ENCODE measurements at places on chromosomes 6 and 20.

DNA sequence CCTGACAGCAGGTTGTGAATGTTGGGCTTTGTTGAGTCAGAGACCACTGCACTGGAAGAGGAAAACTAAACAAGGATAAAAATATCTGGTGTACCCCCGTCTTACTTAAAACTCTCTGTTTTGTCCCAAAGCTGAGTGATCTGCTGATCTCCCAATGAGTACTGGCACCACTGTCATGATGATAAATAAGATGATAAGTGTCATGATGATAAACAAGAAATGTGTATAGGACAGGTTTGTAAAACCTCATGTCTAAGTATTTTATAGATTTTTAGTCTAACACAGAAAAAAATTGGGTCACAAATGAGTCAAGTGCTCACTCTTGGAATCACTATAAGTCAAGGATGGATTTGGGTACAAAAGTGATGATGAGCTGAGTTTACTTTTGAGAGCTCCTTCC, 8.5 kb upstream of the SIM1 start:
- no peak for DNase-seq

GRCh38 chr20:54146672-54147071, 27.1 kb downstream of the CYP24A1 start:
- no peak for DNase-seq

DNA sequence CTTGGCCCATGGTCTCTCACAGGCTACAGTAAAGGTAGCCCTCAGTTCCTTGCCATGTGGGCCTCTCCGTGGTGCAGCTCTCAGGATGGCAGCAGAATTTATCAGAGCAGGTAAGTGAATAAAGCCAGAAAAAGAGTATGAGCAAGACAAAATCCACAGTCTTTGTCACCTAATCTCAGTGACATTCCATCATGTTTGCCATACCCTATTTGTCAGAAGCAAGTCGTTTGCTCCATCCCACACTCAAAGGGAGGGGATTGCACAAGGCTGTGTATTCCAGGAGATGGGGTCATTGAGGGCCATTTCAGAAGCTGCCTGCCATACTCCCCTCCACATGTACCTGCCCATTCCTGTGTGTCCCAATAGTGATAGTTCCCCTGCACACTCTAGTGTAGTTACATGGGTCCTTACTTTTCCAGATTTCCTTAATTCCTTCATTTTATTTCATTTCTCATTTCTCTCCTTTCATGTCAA, 24.2 kb downstream of the ISM1 start:
- no peak for DNase-seq

- DNase-seq = no peak
Measured at GRCh38 chr20:37566590-37567330, 39.1 kb upstream of the BLCAP start.

DNA sequence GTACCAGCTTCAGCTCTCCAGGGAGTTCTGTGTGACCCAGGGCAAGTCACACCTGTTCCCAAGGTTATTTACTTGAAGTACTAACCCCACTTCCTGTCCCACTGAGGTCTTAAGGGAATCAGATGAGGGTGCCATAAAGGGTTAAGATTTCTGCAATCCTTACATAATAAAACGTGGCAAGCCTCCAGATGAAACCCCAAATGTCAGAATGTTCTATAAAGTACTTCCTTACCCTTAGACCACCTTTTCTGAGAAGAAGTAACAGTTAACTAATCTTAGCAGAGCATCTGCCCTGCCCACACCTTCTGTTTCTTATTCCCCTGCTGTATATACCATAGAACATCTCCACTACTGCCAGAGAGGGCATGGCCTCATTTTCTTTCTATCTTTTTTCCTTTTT, 6.0 kb upstream of the AVP start:
- peak; percentile 34 for DNase-seq

DNA sequence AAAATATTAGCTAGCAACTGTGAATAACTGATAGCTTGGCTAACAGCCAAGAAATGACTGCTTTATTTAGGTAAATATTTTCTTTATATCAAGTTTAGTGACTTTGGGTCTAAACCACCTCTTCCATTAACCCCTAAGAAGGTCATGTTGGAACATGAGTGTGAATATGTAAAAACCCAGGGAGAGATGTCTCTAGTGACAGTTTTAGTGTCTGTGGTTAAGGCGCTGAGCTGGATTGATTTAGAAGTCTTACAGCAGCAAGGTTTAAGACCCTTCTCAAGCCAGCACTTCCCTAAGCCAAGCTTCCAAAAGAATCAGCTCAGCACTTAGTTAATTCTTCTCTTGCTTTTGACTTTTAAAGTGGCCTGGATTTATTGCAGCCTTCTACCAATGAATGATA, 11.4 kb upstream of the SIRT5 start:
- no peak for DNase-seq

DNA sequence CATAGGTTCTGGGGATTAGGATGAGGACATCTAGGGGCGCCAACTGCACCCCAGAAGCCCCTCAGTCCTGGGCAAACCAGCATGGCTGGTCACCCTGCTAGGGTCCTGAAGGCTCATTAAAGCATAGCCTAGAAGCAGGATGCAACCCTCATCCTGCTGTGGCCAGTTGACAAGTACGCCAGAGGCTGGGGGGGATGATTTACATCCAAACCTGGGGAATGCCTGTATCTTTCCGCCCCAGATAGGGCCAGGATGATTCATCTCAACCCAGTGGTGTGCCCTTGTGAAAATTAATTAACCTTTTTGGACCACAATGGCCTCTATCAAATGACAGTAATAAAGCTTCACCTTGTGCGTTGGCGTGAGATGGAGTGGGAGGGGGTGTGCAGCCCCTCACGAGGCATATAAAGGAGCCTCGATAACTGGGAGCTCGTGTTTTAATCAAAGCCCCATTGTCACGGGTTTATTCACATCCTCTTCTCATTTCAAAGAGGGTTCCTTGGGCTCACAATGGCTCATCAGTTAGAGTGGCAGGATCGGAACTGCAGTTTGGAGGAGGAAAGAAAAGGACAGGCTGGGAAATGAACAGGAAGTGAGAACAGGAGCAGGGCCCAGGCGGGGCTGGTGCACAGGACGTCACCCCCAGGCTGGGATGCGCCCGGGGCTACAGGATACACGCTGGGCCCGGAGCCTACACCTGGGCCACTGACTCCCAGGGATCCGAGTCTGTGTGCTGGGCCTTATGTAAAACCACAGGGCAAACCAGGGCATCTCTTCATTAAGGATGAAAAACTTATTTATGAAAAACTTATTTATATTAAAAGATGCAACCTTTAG, 121.8 kb upstream of the PHACTR3 start:
- DNase-seq = no peak

DNA sequence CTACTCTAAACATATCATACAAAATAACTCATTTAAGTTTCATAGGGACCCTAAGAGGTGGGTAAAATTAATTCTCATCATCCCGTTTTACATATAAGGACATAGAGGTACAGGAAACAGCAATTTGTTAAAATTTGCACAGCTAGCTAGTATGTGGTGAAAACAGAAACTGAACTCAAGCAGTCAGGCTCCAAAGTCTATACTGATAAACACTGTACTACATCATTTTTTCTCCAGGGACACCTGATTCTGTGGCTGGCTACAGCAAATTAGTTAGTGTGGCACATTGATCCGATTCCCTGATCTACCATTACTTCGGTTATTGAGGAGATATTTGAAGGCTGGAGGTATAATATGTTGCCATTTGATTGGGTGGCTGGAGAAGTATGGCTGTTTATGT, 36.2 kb upstream of the E2F3 start:
- DNase-seq = no peak

- no peak for DNase-seq
Measured at GRCh38 chr20:39954621-39955020, 734.4 kb downstream of the MAFB start.

DNA sequence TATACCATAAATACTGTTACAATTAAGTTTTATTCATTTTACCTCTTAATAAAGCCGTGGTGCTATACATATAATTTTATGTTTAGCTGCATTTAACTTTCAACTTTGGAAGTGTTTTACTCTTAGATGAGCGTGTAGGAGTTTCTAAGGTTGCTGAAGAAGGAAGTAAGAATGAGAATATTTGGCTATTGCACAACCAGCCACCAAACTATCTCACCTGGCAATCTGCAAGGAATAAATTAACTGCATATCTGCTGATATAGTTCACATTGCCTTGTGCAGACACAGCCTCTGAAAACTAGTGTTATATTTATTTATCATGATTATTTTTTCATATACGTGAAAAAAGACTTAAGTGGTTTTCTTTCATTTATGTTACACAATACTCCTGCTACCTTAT, 230.4 kb downstream of the PLCB1 start:
- no peak for DNase-seq

DNA sequence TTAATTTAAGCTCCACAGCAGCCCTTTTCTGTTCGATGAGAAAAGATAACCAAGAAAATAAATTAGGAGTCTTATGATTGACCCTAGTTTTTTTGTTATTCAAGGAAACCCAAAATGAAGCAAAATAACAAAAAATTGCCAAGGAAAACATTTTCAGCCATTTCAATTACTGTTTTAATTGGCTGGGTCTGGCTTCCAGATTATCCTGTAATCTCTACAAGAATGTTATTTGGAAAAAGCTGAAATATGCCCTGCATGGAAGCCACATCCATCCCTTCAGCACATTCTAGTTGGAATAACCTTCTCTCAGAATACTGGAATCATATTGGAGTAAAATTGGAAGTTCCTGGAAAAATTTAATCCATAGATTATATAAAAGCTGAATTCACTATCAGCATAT, 191.1 kb upstream of the CCN2 start:
- no peak for DNase-seq

GRCh38 chr20:10040070-10040975, 5.5 kb downstream of the ANKEF1 start:
- no peak for DNase-seq

GRCh38 chr6:153538491-153538890, 407.4 kb upstream of the RGS17 start:
- no peak for DNase-seq

- peak; percentile 65 for DNase-seq
Measured at GRCh38 chr6:157461000-157461915, 80.3 kb downstream of the ZDHHC14 start.

GRCh38 chr20:32019156-32019510, 8.9 kb downstream of the CCM2L start:
- no peak for DNase-seq

- no peak for DNase-seq
Measured at GRCh38 chr6:11968241-11968806, 43.8 kb upstream of the HIVEP1 start.

DNA sequence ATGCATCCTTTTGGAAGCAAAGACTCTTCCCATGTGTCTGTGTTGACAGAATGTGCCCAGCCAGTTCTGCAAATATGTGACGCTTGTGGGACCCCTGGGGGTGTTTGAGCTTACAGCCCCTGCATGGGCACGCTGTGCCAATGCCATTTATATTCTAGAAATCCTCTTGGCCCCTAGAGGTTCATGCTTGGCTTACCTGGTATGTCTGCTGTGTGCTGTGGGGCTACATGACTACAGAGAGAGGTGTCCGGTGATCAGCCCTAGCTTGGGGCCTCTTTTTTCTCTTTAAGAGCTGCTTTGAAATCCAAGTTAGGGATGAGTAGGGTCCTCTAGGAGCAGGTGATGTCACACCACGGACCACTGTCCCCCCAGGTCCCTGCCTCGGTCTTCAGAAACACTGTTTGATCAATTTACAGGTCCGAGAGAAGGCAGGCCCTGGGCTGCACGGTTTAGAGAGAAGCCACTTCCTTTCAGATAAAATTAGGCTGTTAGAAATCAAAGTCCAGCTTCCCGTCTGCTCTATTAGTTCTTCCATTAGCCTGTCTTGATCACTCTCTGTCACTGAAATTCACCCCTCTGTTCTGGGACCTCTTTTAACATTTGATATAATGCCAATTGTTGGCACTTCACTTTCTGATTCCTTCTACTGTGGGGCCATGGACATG, 26.5 kb downstream of the BCAS4 start:
- DNase-seq = no peak

DNA sequence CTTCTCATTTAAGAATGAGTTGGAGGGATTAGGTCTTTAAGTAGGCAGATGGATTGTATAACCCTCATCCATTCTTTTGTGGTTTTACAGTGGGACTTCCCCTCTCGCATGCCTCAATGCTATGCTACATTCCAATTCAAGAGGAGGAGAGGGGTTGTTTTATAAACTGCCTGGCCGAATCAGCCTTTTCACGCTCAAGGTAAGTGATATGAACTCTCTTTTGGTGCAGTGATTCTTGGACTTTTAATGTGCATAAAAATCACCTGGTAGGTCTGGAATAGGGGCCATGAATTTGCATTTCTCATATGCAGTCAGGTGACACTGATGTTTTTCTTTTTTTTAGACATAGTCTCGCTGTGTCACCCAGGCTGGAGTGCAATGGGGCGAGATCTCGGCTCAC, 10.8 kb downstream of the ASXL1 start:
- no peak for DNase-seq

DNA sequence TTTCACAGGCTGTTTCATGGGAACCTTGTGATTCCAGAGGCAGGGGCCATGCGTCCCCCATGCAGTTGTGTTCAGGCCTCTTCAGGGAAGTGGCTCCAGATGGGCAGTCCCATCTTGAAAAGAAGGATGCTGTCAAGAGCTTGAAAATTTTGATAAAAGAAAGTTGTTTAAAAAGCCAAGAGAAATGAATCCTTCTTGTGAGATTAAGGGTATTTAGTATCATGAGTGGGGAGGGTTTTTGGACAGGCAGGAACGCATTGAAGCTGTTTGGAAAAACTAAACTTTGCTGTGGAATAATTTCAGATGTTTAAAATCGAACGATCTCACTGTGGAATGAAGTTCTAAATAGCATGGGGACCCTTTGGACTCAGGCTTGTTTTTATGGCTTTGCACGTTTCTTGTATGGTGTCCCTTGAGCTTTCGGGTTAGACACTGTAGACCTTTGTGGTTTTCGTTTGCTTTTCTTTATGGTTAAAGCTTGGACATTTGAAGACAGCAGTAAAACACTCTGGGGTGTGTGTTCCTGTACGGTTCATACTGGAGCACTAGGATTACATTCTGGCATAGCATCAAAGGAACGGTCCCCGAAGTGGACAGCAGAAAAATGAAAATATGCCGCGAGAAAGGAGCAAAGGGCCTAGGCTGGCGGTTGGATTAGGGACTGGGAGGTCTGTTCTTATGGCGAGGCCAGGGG, 18.2 kb downstream of the KIF25 start:
- DNase-seq = no peak

- no peak for DNase-seq
Measured at GRCh38 chr6:14012313-14013030, 87.7 kb downstream of the RNF182 start.

Data from natural killer cell (primary cell).